HAP-1 (cell line): ENCODE measurements at places on chromosomes 1 and 21.

- no peak for DNase-seq
These were observed 67.1 kb upstream of the IPO9 start for GRCh38 chr1:201761871-201762270.

DNA sequence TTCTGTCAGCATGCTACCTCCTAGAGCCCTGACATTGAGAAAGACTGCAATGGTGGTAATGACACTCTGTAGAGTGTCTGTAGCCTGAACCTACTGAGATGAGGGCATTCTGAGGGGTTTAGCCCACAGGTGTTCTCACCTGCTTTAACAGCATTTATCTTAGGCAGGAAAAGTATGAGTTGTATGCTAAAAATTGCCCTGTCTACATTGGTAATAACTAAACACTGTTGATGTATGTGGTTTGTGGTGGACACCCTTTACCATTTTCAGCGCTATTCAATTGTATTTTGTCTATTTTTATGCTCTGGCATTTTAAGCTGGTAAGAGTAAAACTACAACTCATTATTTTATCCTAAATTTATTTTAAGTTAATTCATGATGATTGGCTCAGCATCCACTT is 10.0 kb downstream of the PYHIN1 start:
- no peak for DNase-seq

- DNase-seq, result no peak
These were observed 162.9 kb upstream of the C1orf174 start for GRCh38 chr1:4062992-4063391.

DNA sequence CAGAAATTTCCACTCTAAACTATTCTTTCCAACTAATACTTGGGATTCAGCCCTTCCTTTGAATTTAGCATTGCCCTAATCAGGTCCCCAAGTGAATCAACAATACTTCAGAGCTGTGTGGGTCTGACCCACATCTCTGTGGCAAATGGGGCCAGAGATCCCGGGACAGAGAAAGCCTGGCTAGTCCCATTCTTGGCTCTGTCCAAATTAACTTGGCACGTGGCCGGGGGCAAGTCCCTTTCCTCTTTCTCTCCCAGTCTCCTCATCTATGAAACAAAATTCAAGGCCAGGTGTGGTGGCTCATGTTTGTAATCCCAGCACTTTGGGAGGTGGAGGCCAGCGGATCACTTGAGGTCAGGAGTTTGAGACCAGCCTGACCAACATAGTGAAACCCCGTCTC is 6.3 kb upstream of the ZC3H12A start:
- no peak for DNase-seq

- peak; percentile 77 for DNase-seq
These were observed 804.8 kb downstream of the USP25 start for GRCh38 chr21:16534408-16535101.

DNA sequence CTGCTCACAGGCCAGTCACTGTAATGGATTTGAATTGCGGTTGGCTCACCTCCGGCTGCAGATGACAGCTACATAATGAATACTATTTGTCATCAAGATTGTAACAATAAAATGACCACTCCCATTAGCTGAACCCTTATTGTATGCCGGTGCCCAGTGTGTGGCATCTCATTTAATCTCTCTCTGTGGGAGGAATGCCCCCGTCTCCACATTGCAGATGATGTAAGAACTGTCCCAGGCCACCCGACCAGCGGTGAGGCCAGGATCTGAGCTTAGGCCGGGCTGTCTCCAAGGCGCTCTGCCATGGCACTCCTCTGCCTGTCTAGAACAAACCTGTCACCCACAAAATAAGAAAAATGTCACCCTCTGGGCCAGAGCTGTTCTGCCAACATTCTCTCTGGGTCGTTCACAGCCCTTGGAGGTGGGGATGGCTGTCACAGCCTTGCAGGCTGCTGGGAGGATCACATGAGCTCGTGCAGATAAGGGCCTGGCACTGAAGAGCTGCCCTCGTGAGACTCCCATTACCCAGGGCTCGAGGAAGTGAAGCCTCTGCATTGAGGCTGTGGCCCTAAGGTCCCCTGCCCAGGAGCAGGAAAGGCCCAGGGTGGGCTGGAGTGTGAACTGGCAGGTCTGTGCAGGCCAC is 52.7 kb downstream of the ECE1 start:
- no peak for DNase-seq

GRCh38 chr1:95039360-95040031 is 33.3 kb downstream of the ALG14 start:
- DNase-seq, result no peak

DNA sequence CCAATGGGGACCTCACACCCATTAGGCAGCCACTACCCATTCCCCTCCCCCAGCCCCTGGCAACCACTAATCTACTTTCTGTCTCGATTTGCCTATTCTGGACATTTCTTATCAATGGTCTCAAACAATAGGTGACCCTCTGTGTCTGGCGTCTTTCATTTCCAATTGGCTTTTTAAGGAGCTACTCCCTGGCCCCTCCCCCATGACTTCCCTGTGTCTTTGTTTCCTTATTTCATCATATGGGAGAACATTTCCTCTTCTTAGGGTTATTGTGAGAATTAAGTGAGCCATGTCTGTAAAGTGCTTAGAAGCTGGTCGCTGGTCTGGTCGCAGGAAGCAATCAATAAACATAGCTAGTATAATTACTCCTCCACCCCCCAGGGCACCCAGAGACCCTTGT is 80.9 kb downstream of the SPSB1 start:
- no peak for DNase-seq

- DNase-seq, result no peak
These were observed 21.4 kb downstream of the NUAK2 start for GRCh38 chr1:205300149-205300548.

- no peak for DNase-seq
These were observed 99.4 kb downstream of the CRYAA start for GRCh38 chr21:43268086-43268803.

- peak; percentile 28 for DNase-seq
These were observed 251.1 kb upstream of the ADGRL2 start for GRCh38 chr1:81549588-81550127.
